Activated naive CD8-positive, alpha-beta T cell treated with anti-CD3 and anti-CD28 coated beads for 36 hours (primary cell): ENCODE measurements at places on chromosomes 2 and 18. TPM values are rescaled to one million over a fixed set of nuclear protein-coding genes. Genes with fewer than 3 reads are reported as not detected.

- H3K27me3 ChIP-seq, result peaks cover 4% of the 10 kb centered on the region
- no peak overlapping the region for H3K27ac ChIP-seq
- no peaks in the 10 kb centered on the region for H3K4me1 ChIP-seq
- H3K4me3 ChIP-seq, result no peak overlapping the region
- H3K36me3 ChIP-seq, result no peaks in the 10 kb centered on the region
Measured at GRCh38 chr2:2826209-2826551, 495.1 kb upstream of the MYT1L start.

The TUBA3E gene
- not detected for total RNA-seq

DNA sequence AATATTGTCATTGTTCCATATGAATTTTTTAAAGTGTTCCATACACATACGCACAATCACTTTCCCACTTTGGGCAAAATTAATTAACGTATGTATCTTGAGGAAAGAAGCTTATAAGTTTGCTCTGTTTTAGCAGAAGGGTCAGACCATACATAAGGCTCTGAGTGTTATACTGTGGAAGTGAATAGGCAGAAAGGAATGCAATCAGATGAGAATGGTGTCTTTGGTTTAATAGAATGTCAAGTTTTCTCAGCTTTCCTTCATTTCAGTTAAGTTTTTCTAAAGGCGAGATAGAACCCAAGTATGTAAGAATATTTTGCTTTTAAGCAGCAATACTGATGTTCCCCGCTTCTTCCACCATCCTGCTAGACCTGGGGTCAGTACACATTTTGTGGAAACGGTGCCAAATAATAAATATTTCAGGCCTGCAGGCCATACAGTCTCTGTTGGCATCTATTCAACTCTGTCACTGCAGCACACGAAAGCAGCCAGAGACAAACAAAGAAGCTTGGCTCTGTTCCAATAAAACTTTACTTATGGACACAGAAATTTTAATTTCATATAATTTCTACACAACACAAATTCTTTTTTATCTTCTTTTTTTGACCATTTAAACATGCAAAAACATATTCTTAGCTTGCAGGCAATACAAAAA is 100.6 kb downstream of the UPP2 start:
- H3K4me1 ChIP-seq, result peaks cover 5% of the 10 kb centered on the region
- DNase-seq, result no peak
- H3K36me3 ChIP-seq, result no peaks in the 10 kb centered on the region
- H3K4me3 ChIP-seq, result no peak overlapping the region

GRCh38 chr18:60554967-60555366 is 182.4 kb upstream of the MC4R start:
- H3K27ac ChIP-seq, result no peak overlapping the region
- H3K27me3 ChIP-seq, result no peaks in the 10 kb centered on the region
- no peaks in the 10 kb centered on the region for H3K36me3 ChIP-seq
- no peak overlapping the region for H3K4me3 ChIP-seq

The LOXHD1 gene
- 0.14 TPM for total RNA-seq

The ZAP70 gene
- 204 TPM for total RNA-seq

DNA sequence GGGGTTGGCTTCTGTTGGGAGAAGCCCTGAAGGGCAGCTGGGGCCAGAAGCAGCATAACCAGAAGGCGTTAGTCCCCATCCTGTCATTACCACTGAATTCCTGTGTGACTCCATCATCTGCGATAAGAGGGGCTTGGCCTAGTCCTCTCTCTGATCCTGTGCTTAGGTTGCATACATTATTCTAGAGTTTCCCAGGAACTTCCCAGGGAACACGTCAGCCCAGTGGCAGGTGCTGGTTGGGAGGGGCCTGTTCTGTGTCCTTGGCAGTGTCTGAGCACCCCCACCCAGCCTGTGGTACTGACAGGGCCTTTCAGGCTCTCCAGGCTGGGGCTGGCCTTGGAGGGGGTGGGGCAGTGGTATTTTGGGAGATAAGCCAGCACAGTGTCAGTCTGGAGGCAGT is 4.5 kb upstream of the TOGARAM2 start:
- H3K4me3 ChIP-seq, result no peak overlapping the region
- no peak for DNase-seq
- H3K27me3 ChIP-seq, result no peaks in the 10 kb centered on the region
- H3K27ac ChIP-seq, result no peak overlapping the region
- no peaks in the 10 kb centered on the region for H3K36me3 ChIP-seq
- peaks cover 5% of the 10 kb centered on the region for H3K4me1 ChIP-seq

DNA sequence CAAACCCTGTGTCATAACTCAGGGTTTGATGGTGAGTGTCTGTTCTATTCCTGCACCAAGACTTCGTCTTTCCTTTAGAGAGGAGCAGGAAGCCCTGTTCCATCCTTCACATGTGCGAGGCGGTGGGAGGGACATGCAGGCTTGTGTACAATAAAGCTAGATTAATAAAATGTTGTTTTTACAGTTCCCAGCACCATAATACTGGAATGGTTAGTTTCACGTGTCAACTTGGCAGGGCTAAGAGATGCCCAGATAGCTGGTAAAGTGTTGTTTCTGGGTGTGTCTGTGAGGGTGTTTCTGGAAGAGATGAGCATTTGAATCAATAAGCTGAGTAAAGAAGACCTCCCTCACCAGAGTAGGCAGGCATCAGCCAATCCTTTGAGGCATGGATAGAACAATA is 48.8 kb upstream of the NPAS2 start:
- no peaks in the 10 kb centered on the region for H3K27me3 ChIP-seq
- no peak overlapping the region for H3K4me3 ChIP-seq
- DNase-seq, result no peak
- no peaks in the 10 kb centered on the region for H3K4me1 ChIP-seq
- H3K27ac ChIP-seq, result no peak overlapping the region

GRCh38 chr2:67616749-67617148 is 219.6 kb downstream of the ETAA1 start:
- H3K4me1 ChIP-seq, result no peaks in the 10 kb centered on the region
- no peak overlapping the region for H3K4me3 ChIP-seq
- no peak overlapping the region for H3K27ac ChIP-seq
- H3K27me3 ChIP-seq, result no peaks in the 10 kb centered on the region

GRCh38 chr2:136638193-136638592 is 127.2 kb upstream of the THSD7B start:
- DNase-seq, result no peak
- H3K27me3 ChIP-seq, result peaks cover 3% of the 10 kb centered on the region
- no peak overlapping the region for H3K27ac ChIP-seq
- no peaks in the 10 kb centered on the region for H3K36me3 ChIP-seq

DNA sequence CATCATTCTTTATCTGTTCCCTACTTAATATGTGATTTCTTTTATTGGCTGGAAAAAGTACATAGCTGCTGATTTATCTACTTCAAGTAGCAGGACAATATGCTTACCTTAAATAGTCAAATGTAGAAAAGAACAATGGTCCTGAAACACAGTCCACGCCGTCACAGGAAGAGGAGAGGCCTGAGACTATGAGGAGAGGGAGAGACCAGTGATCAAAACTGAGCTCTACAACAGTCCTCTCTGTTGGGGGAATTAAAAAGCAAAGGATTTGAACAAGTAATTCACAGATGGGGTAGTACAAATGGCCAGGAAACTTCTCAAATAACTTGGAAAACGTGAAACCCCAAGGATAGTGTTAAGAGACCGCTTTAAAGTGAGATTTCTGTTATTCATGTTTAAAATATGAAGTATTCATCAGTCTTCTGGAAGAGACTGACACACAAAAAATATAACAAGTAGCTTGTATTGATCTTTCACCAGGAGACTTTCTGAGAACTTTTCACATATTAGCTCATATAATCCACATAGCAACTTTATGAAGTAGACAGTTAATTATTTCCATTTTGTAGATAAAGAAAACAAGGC is 20.2 kb downstream of the SCYGR8 start:
- H3K27ac ChIP-seq, result no peak overlapping the region
- peaks cover 1% of the 10 kb centered on the region for H3K4me1 ChIP-seq
- no peak for DNase-seq
- no peak overlapping the region for H3K4me3 ChIP-seq
- peaks cover 3% of the 10 kb centered on the region for H3K27me3 ChIP-seq

- H3K4me3 ChIP-seq, result no peak overlapping the region
- H3K27ac ChIP-seq, result no peak overlapping the region
- no peaks in the 10 kb centered on the region for H3K27me3 ChIP-seq
- H3K36me3 ChIP-seq, result peaks cover 23% of the 10 kb centered on the region
- H3K4me1 ChIP-seq, result peaks cover 50% of the 10 kb centered on the region
Measured at GRCh38 chr2:55620123-55620779, 2.8 kb upstream of the PPP4R3B start.

The FBXO15 gene
- total RNA-seq, result 3.8 TPM

DNA sequence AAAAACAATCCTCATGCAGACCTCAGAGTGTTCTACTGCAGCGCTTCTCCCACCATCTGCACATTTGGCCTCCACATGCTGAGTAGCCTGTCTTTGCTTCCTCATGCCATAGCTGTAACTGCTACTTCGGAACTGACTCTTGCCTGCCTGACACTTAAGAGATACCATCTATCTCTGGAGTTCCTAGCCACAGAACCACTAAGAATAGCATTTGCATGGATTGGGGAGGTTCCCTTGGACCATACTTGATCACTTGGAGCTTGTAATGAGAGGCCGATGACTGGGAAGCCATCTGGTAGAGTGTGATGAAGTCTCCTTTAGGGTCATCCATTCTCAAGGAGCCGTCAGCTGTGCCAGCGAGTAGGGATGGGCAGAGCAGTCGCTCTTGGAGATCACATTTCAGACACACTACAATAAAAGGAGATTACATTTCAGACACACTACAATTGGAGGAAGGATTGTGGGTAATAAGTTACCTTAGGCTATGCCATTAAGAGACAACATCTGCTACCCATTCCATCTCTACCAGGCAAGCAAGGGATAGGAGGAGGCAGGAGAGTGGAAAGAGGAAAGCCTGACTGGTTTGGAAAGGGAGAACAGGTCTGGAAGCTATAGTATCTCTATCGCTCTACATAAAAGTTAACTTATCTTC is 21.8 kb downstream of the DOK1 start:
- DNase-seq, result no peak
- H3K27me3 ChIP-seq, result peaks cover 5% of the 10 kb centered on the region
- no peak overlapping the region for H3K27ac ChIP-seq
- H3K4me3 ChIP-seq, result no peak overlapping the region
- peaks cover 2% of the 10 kb centered on the region for H3K36me3 ChIP-seq
- peaks cover 24% of the 10 kb centered on the region for H3K4me1 ChIP-seq

- H3K4me1 ChIP-seq, result no peaks in the 10 kb centered on the region
- no peaks in the 10 kb centered on the region for H3K36me3 ChIP-seq
- H3K27me3 ChIP-seq, result peaks cover 28% of the 10 kb centered on the region
Measured at GRCh38 chr2:19580830-19581229, 222.4 kb upstream of the OSR1 start.

The PLB1 gene
- 1.4 TPM for total RNA-seq

The RUFY4 gene
- total RNA-seq, result 2.0 TPM

DNA sequence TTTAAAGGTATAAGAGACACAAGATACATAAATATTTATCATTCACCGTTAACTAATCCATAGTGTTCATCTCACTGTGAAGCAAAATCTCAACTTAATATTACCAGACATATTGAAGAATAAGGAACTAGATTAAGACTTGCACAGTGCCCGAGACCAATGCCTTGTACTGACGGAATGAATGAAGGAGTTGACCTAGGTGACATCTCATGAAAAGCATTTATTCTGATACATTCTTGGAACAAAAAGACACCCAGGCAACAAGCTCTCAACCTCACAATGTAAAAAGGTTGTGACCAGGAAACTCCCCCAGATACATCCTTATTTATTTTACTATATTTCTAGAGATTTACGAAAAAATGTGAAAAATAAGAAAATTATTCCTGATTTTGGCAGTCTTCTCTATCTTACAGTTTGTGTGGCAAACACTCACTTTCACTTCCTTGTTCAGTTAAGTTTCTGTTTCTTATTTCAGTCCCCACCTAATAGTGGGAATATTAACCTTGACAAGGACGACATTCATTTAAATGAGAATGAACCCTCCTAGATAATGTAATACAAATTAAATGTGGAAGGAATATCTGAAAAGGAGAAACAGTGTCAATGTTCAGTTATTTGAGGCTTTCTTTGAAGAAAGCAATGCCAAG is 28.4 kb downstream of the M1AP start:
- no peaks in the 10 kb centered on the region for H3K36me3 ChIP-seq
- peaks cover 3% of the 10 kb centered on the region for H3K4me1 ChIP-seq
- peaks cover 16% of the 10 kb centered on the region for H3K27me3 ChIP-seq
- no peak for DNase-seq
- no peak overlapping the region for H3K4me3 ChIP-seq

- no peak for DNase-seq
- peaks cover 24% of the 10 kb centered on the region for H3K36me3 ChIP-seq
- no peak overlapping the region for H3K4me3 ChIP-seq
- peaks cover 12% of the 10 kb centered on the region for H3K4me1 ChIP-seq
Measured at GRCh38 chr2:60957643-60958042, 59.9 kb upstream of the PEX13 start.

DNA sequence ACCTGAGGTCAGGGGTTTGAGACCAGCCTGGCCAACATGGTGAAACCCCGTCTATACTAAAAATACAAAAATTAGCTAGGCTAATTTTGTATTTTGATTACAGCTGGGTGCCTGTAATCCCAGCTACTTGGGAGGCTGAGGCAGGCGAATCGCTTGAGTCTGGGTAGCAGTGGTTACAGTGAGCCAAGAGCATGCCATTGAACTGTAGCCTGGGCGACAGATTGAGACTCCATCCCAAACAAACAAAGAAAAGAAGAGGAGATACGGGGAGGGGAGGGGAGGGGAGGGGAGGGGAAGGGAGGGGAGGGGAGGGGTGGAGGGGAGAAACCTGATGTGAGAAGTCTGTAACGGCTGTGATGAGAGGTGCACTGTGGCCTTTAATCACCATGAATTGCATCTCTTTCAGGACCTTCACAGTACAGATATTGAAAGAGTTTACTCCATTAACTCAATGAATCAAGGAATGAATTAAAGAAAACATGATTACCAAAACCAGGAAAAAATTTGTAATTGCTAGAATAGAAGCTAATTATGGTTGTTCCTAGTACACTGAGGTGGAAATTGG is 135.3 kb downstream of the CALCRL start:
- no peaks in the 10 kb centered on the region for H3K27me3 ChIP-seq
- no peak overlapping the region for H3K27ac ChIP-seq
- H3K4me3 ChIP-seq, result no peak overlapping the region

- peaks cover 18% of the 10 kb centered on the region for H3K4me1 ChIP-seq
- no peaks in the 10 kb centered on the region for H3K27me3 ChIP-seq
- H3K36me3 ChIP-seq, result no peaks in the 10 kb centered on the region
- H3K27ac ChIP-seq, result no peak overlapping the region
- H3K4me3 ChIP-seq, result no peak overlapping the region
Measured at GRCh38 chr2:28437149-28437835, 44.6 kb downstream of the FOSL2 start.

- no peak overlapping the region for H3K4me3 ChIP-seq
- no peaks in the 10 kb centered on the region for H3K36me3 ChIP-seq
- DNase-seq, result no peak
- H3K27ac ChIP-seq, result no peak overlapping the region
Measured at GRCh38 chr18:10318691-10318970, 135.8 kb upstream of the APCDD1 start.

- no peak overlapping the region for H3K4me3 ChIP-seq
- DNase-seq, result no peak
- peaks cover 3% of the 10 kb centered on the region for H3K27me3 ChIP-seq
- no peaks in the 10 kb centered on the region for H3K36me3 ChIP-seq
Measured at GRCh38 chr18:35862119-35862640, 110.3 kb upstream of the RMP24 start.

- no peak overlapping the region for H3K4me3 ChIP-seq
- H3K36me3 ChIP-seq, result no peaks in the 10 kb centered on the region
- H3K27ac ChIP-seq, result no peak overlapping the region
- H3K27me3 ChIP-seq, result no peaks in the 10 kb centered on the region
- no peak for DNase-seq
- peaks cover 8% of the 10 kb centered on the region for H3K4me1 ChIP-seq
Measured at GRCh38 chr2:55144922-55145820, 86.9 kb downstream of the CLHC1 start.

The LBX2 gene
- not detected for total RNA-seq

The ZC3H6 gene
- 7.6 TPM for total RNA-seq

- DNase-seq, result no peak
- peaks cover 36% of the 10 kb centered on the region for H3K27me3 ChIP-seq
- H3K4me3 ChIP-seq, result no peak overlapping the region
- no peak overlapping the region for H3K27ac ChIP-seq
- peaks cover 3% of the 10 kb centered on the region for H3K4me1 ChIP-seq
- no peaks in the 10 kb centered on the region for H3K36me3 ChIP-seq
Measured at GRCh38 chr2:176579608-176580007, 310.4 kb downstream of the MTX2 start.
